ENCODE measurements at places on chromosomes 3 and 15.

DNA sequence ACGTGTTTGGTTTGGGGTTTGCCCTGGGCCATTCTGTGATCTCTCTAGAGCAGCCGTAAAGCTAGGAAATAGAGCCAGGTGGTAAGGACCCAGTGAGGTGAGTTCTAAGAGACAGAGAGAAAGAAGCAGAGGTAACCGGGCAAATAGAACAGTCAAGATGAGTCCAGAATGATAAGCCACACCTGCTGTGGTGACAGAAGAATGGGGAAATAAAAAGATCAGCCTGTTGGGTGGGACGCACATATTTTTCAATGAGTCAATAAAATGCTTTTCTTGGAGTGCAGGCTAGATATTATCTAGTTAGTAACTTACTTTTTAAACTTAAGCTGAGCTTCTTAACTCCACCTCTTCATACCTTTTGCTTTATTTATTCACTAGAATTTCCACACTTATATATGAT, 135.0 kb downstream of the NFKBIZ start:
- no peak for DNase-seq

DNA sequence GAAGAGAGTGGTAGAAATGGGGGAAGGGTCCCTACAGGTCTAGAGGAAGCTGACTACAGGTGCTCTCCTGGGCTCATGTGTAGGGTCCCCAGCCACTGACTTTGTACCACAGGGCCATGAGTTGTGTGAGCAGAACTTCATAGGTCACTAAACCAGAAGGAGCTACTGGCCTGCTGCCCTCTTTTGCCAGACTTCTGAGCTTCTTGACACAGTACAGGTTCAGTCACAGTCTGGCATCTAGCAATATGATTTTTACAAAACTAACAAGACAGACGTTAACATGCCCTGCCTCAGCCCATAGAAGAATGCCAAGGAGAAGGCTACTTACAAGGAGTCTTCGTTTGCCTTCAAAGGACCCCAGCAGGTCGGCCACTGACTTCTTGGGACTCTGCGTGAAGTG, 3.2 kb downstream of the CCDC80 start:
- DNase-seq = no peak

DNA sequence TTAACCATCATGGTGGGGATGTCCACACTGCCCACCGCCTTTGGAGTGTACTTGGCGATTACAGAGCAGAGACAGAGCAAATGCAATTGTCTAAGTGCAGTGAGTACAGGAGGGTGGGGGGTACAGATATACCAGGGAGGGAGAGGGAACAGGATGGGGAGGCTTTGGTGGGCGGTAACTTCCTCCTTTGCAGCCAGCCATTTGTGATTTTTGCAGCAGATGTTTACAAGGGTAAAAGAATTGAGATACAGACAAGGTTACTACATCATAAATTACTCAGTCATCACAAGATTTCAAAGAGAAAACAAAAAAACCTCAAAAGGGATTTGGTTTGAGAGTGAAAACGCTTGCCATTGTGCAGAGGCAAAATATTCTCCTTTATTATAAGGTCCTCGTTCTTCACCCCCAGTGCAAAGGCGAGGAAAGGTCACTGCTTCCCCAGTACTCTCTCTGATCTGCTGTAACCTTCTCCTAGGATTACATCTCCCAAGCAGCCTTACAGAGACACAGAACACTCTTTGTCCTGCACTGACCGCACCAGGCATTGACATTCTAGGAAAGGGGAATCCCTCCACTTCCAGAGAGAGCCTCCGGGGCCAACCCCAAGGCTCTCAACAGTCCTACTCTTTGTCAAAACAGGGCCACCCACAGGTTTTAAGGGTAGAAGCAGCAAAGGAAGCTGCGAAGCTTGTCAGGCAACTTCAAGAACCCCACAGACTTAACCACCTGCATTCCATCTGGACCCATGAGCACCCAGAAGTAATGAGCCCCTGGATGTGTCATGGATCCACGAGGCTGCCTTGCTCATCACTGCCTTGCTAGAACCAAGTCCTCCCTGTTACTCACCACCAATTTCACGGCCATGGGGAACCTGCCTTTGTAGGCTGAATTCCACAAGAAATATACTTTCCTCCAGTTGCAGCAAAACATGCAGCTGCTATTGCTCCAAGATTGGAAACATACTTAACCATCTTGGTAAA, 117.3 kb downstream of the ADAMTS17 start:
- DNase-seq = no peak

DNA sequence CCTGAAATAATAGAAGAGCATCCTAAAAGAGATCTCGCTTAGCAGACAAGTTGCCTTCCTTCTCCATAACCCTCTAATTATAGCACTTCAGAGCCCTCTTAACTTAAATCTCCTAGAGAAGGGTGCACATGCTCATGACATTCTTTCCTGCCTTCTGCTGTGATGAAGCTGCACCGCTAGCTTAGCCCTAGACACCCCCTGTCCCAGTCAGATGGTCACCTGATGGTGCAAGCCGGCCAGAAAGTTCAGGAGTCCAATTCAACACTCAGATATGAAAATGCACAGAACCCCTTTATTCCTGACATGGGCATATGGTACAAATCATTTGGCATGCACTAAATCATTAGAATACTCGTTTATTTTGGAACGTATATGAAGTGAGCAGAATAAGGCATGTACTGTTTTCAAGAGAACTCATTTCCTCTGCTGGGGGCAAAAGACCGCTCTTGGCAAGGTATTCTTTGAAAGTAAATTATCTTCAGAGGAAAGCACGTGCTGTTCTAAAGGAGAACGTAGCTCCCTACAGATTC, 420.4 kb upstream of the PROK2 start:
- no peak for DNase-seq

DNA sequence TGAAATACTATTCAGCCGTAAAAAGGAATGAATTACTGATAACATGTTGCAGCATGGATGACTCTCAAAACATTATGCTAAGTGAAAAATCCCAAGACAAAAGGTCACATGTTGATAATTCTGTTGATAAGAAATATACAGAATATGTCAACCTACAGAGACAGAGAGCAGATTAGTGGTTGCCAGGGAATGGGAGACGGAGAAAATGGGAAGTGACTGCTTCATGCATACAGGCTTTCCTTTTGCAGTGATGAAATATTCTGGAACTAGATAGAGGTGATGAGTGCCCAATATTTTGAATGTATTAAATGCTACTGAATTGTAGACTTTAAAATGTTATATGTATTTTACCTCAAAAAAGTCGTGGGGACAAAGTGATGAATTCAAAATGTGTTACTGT, 56.2 kb downstream of the ABHD2 start:
- DNase-seq = no peak

DNA sequence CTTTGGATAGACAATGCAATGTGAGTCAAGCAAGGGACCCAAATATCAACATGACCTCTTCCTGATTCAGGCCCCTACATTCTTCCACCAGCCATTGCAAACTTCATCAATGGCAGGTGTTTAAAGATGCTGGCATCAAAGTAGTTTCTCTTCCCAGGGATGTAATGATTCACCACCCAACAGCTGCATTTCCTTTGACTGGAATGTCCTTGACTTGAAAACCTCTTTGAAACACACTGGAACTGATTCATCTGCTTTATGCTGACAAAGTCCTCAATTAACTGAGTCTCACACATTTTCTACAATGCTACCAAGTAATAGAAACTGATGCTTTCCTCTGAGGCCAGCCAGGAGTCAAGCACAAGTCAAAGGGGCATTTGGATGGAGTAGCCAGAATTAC, 385.5 kb downstream of the GBE1 start:
- DNase-seq = no peak

- DNase-seq = no peak
Observed at GRCh38 chr3:59235634-59236012, 185.8 kb upstream of the CFAP20DC start.

- no peak for DNase-seq
Observed at GRCh38 chr3:152621967-152622810, 212.7 kb upstream of the P2RY1 start.

DNA sequence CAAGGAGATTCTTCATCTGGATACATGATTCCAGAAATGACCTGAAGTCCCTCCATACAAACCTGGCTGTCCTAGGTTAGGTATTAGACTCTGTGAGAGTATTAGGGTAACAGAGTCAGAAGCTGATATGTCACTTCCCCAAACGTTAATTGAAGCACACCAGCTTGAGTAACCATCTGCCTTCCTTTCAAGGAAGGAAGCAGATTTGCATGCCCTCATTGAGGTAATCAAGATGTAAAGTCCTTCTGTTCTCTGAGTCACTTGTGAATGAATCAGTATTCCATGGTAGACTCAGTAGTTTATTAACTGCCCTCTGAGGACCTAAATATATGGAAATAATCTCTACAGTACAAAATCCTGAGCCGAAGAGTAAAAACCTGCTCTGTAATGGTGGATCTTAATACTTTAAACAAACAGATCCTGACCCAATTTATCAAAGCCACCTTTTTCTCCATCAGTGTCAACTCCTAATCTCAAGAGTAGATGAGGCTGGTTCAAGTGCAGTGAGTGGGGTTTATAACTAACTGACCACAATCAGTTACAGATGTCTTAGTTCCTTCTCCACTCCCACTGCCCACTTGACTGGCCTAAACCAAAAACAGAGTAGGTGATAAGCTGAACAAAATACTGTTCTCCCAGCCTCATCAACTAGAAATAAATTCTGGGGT, 246.2 kb upstream of the CHRM5 start:
- no peak for DNase-seq

GRCh38 chr3:37762286-37762685, 99.4 kb upstream of the CTDSPL start:
- DNase-seq = no peak

DNA sequence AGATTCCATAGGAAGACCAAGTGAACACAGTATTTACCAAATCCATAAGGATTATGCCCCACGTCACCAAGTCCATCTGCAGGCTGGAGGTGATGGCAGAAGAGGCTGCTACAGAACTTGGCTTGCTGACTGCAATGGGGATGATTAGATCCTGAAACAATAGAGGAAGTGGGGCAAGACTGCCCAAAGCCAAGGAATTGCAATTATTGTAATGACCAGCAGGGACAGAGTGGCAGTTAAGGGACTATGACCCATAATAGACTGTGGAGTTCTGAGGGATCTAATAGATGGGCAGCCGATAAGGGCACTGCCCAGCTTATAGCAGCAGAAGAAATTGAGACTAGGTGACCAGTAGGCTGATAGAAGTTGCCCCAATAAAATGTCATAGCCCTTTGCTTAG, 108.4 kb downstream of the MINAR1 start:
- DNase-seq = no peak
